ENCODE measurements at places on chromosomes 7 and 10. TPM values are rescaled to one million over a fixed set of nuclear protein-coding genes. Genes with fewer than 3 reads are reported as not detected.

Gene PNLIP
- total RNA-seq, result not detected

Gene IL6
- total RNA-seq, result not detected

DNA sequence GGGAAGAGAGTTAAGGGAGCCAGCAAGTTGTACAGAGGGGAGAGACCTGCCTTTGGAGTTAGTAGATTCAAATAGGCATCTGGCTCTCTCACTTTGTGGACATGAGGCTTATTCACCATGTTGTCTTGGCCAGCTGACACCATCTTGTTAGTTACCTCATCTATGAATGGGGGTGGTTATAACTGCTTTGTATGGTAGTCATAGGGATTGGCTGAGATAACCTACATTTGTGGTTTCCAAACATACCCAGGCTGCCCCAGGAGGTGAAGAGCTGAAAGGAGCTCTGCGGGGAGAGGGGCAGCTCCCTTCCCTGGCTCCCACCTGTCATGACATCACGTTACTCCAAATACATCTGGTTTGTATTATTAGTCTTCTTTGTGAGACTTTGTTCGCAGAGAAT, 393.3 kb upstream of the AUTS2 start:
- DNase-seq, result no peak

DNA sequence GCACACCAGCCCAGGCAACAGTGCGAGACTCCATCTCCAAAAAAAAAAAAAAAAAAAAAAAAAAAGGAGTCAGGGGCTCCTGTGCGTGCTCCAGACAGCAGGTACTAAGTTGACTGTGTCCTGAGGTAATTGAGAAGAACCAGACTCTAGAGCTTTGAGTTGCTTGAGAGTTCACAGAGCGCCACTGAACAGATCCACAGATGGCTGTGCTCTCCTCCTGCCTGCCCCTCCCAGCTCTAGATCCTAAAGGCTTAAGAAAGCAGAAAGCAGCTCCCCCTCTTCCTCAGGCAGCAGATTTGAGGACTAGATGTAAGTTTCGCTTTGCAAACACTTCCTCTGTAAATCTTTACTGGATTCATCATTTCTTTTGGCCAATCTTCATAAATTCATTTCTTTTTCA, 38.7 kb downstream of the SHH start:
- DNase-seq, result no peak

Data from Caco-2 (cell line).